Activated naive CD4-positive, alpha-beta T cell treated with anti-CD3 and anti-CD28 coated beads, Interleukin-2, amount 50 U/mL, for 16 hours (primary cell): ENCODE measurements at places on chromosomes 13 and 19.
A peak's percentile ranks its signal among the peaks of the same experiment; 100 is the strongest.

- no peak for DNase-seq
Observed at GRCh38 chr13:81048026-81048461, 707.1 kb upstream of the SPRY2 start.

DNA sequence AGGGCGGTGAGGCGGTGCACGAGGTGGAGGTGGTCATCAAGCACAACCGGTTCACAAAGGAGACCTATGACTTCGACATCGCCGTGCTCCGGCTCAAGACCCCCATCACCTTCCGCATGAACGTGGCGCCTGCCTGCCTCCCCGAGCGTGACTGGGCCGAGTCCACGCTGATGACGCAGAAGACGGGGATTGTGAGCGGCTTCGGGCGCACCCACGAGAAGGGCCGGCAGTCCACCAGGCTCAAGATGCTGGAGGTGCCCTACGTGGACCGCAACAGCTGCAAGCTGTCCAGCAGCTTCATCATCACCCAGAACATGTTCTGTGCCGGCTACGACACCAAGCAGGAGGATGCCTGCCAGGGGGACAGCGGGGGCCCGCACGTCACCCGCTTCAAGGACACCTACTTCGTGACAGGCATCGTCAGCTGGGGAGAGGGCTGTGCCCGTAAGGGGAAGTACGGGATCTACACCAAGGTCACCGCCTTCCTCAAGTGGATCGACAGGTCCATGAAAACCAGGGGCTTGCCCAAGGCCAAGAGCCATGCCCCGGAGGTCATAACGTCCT lies 9.4 kb upstream of the PROZ start:
- no peak for DNase-seq

- no peak for DNase-seq
Observed at GRCh38 chr19:49415810-49416200, 7.4 kb downstream of the PTH2 start.

DNA sequence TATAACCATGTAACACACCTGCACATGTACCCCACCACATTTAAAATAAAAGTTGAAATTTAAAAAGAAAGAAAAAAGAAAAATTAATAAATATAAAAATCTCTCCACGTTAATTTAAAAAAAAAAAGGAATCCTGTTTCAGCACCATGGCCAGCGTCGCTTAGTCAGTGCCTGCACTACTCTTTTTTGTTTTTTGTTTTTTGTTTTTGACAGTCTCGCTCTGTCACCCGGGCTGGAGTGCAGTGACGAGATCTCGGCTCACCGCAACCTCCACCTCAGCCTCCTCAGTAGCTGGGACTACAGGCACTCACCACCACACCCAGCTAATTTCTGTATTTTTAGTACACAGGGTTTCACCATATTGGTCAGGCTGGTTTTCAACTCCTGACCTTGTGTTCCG lies 835.9 kb downstream of the UQCRFS1 start:
- no peak for DNase-seq

GRCh38 chr13:92694047-92694446 lies 532.6 kb upstream of the GPC6 start:
- no peak for DNase-seq

DNA sequence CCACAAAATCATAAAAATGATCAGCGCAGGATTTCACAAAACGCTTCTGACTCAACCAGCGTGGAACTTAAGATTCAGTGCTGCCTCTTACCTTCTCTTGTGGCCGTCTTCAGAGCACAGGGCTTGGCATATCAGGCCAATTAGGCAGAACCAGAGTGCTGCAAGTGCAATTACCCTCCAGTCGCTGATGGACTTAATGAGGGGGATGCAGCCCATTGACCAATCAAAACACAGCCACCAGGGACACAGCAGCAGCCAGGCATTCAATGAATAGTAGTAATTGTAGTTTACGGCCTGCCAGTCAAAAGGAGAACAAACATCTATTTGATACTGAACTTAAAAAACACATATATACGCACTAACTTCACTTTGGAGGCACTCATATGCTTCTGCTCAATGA lies 38.2 kb downstream of the TMTC4 start:
- no peak for DNase-seq

DNA sequence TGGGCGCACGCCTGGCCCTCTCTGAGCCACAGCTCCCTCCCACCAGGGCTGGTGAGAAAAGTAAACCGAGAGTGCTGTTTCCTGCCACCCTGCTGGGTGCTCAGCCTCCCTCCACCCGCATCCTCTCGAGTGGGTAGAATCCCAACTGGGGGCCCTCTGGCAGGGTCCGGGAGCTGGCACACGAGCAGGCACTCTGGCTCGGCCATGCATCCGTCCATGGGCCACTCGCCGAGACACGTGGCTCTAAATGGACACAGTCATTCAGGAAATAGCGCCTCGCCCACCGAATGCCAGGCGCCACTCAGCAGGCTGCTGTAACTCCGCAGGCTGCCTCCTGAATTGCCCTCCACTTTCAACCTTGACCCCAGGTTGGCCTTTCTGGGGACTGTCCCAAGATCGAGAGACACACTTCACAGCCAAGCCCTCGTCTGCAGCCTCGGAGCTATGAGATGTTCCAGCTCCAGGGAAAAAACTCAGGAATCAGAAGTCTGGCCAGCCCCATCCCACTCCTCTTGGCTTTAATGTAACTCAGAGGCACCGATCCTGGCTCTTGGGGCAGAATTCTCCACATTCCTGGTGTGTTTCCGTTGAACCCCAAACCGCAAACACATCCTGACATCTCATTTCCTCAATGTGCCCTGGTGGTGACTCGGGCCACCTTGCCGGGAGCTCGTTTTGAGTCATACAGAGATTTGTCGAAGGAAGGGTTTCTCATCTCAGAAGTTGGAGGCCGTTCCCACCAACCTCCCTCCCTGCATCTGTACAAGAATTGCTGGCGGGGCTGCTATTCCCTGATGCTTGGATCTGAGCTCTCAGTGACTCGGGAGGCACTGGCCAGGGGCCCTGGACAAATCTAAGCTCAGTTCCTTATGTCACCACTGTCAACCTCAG lies 14.1 kb downstream of the KLF2 start:
- peak; percentile 54 for DNase-seq

- no peak for DNase-seq
Observed at GRCh38 chr13:105918842-105919741, 616.4 kb downstream of the EFNB2 start.

DNA sequence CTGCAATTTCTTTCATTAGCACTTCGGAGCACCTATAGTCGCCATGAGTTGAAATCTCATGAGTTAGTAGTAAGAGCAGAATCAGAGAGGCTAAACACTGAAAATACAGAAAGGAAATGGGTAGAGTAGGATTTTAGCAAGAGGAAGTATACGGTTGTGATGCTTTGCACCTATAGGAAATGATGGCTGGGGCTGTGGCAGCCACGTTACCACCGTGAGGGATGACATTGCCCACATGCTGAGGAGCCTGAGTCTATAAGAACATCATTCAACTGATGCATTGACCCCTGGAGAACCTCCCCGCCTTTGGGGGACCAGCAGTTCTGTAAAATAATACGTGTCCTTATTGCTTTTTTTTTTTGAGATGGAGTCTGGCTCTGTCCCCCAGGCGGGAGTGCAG lies 20.4 kb downstream of the FAM187B start:
- DNase-seq = no peak

DNA sequence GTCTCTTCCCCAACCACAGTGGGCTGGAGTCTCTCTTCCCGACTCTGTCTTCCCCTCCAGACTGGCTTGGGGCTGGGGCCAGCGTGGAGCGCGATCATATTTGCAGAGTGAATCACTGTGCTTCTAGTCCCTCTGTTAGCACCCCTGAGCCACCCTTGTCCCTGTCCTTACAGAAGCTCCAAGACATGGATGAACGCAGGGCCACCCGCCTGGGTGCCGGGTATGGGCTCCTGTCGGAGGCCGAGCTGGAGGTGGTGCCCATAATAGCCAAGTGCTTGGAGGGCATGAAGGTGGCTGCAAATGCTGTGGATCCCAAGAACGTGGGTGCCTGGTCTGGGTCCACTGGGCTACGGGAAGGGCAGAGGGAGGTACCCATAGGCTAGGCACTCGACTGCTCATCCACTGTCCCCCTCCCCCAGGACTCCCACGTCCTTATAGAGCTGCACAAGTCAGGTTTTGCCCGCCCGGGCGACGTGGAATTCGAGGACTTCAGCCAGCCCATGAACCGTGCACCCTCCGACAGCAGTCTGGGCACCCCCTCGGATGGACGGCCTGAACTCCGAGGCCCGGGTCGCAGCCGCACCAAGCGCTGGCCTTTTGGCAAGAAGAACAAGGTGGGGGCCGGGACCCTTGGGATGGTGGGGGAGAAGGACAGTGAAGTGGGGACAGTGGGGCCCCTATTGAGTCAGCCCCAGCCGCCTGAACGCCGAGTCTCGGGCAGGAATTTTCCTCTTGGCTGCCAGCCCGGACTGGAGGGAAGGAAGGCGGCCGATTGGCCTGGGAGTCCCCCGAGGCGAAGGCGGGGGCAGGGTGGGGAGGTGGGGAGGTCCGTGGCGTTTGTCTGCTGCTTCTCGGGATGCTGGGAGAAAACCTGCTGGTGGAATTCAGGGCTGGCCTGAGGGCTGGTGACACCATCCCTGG lies 5.2 kb downstream of the TRIP10 start:
- DNase-seq = no peak

DNA sequence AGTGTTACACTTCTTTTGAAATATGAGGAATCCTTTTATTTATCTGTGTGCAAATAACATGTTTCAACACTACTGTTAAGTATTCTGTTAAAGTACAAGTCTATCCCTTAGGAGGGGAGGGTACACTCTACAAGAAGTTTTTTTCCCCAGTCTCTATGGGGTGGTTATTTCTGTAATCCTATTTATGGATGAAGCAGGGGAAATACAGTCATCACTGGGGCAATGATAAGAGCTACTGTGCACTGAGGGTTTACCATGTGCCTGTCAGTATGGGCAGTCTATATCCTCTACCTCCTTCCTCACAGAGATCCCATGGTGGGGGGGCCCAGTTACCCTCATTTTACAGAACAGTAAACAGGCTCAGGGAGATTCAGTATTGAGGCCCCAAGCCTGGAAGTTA lies 16.6 kb upstream of the TRIM13 start:
- no peak for DNase-seq

DNA sequence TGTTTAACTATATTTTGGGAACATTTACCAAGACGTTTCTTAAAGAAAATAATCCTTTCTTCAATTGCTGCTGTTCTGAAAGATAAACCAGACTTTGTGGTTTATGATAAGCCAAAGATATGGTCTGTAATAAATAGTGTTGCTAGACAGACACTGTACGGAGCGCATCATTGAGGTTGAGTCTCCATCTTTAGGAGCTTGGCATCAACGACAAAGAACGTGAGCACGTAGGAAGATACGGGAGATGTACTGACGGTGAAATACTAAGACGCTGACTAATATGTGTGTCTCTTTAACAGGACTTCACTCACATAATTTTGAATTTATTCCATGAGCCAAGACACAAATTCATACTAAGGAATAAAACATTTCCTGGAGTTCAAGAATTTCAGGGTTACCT lies 16.2 kb downstream of the TEX29 start:
- no peak for DNase-seq

GRCh38 chr13:50387051-50387581 lies 371.9 kb downstream of the KCNRG start:
- DNase-seq = peak; percentile 49

DNA sequence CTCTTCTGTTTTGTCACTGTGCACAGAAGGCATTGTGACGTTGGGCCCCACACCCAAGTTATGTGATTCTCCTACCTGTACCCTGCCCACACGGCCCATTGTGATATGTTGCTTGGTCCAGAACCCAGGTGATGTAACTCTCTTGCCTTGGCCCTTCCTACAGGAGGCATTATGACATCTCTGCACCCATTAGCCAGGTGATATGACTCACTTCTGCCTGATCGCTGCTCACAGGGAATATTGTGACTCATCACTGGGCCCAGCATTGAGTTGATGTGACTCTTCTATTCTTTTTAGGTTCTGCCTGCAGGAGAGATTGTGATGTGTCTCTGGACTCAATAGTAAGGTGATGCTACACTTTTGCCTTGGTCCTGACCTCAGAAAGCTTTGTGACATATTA lies 65.4 kb upstream of the ZNF91 start:
- DNase-seq = no peak
